ENCODE measurements at places on chromosomes 3 and 15.
A peak's percentile ranks its signal among the peaks of the same experiment; 100 is the strongest.

DNA sequence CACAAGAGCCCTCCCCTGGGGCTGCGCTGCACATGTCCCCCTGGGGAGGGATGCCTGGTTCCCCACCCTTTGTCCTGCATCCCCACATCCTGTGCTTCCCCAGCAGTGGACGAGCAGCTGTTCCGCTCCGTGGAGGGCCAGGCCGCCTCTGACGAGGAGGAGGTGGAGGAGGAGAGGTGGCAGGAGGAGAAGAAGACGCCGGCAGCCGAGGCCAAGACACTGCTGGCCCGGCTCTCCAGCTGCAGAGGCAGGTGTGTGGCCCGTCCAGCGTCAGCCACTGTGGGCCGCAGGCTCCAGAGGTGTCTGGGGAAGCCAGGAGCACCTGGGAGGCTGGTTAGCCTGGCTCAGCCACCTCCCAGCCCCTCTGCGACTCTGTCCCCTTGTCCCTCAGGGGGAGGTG is 27.9 kb upstream of the GP9 start:
- DNase-seq: no peak

GRCh38 chr3:195372220-195372619 is 70.6 kb downstream of the ACAP2 start:
- DNase-seq: no peak

- DNase-seq: no peak
Observed at GRCh38 chr15:60781211-60781713, 302.3 kb upstream of the ICE2 start.

- no peak for DNase-seq
Observed at GRCh38 chr3:31953091-31953490, 28.0 kb downstream of the OSBPL10 start.

GRCh38 chr3:123158899-123159390 is 42.8 kb upstream of the SEC22A start:
- peak; percentile 10 for DNase-seq

GRCh38 chr3:16101295-16102186 is 72.9 kb upstream of the GALNT15 start:
- no peak for DNase-seq

DNA sequence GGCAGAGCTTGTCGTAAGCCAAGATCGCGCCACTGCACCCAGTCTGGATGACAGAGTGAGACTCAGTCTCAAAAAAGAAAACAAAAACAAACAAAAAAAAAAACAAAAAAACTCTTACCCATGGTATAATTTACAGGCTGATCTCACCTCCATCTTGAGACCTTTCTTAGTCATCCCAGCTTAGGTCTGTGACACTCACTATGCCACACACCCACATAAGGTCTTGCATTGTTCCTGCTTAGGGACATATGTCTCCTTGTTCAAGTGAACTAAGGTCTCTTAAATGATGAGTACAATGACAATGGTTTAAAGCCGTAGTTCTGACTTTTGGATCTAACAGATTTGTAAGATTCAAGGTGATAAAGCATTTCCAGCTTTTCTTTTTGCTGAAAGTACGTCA is 360.2 kb upstream of the ARHGEF26 start:
- no peak for DNase-seq

- peak; percentile 87 for DNase-seq
Observed at GRCh38 chr3:120438665-120439370, 12.0 kb downstream of the FSTL1 start.

DNA sequence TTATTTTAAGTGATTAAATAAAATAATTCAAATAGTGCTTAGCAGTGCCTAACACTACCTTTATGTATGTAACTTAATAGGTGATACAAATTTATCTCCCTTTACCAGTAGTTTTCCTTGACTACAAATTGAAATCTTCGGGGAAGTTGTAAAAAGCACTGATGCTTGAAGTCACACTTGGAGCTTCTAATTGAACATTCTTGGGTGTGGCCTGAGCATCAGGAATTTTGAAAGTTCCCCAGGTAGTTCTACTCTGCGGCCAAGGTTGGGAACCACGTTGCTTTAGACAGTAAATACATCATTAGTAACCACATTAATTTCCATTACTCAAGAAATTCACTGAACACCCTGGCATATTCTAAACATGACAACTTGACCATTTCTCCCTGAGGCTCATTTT is 351.4 kb downstream of the CNTN6 start:
- DNase-seq: no peak

GRCh38 chr3:171763392-171763791 is 46.9 kb downstream of the PLD1 start:
- no peak for DNase-seq

GRCh38 chr3:41320953-41321641 is 121.8 kb downstream of the CTNNB1 start:
- DNase-seq: no peak

GRCh38 chr3:127069814-127070440 is 87.0 kb downstream of the PLXNA1 start:
- DNase-seq: no peak

DNA sequence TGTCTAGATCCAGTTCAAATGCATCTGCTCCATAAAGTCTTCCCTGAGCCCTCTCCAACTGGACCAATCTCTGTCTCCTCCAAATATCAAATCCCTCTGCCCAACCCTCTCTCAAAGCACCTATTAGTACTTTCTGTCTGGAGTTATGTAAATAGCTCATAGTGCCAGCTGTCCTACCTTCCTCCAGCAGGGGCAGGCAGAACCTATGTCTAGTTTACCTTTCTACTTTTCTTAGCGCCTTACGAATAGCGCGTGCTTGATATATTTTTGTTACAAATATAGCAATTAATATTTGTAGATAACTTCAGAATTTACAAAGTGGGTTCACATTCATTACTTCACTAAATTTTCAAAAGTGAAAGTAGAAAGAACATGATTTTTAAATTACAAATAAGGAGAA is 14.0 kb upstream of the CCDC80 start:
- DNase-seq: no peak

DNA sequence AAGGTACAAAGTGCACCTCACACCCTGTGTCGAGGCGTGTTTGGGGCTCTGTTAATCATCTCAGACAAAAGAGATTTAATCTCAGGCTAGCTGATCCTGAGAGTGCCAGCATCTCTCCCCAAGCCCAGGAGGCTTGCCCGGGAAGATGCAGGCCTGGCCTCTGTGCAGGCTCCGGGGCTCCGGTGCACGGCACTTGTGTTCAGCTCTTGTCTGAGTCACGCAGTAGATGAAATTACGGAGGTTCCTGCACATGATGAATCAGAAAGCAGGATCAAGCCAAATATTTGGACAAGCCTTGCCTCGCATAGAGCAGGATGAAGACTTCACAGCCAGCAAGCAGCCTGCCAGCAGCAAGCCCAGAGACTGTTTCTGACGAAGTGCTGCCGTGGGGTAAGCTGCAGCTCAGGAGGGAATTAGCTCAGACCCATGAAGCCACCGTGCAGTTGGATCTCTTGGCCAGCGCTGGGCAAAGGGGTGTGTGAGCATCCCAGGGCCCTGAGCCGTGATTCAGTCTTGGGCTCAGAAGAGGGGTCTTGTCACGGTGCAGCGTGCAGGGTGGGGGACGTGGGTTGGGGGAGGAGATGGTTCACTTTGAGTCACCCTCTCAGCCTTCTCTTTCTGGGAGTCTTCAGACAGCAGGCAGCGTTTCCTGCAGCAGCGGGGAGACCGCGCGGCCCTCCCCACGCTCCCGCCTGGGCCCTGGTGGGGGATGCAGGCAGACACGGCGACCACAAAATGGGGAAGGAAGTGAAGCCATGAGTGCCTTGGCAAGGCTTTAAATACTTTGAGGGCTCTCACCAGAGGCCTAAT is 89.2 kb upstream of the MEF2A start:
- peak; percentile 95 for DNase-seq

- DNase-seq: no peak
Observed at GRCh38 chr15:76936671-76937070, 5.1 kb downstream of the RCN2 start.

GRCh38 chr3:42633544-42633943 is 20.0 kb upstream of the ZBTB47 start:
- DNase-seq: no peak

DNA sequence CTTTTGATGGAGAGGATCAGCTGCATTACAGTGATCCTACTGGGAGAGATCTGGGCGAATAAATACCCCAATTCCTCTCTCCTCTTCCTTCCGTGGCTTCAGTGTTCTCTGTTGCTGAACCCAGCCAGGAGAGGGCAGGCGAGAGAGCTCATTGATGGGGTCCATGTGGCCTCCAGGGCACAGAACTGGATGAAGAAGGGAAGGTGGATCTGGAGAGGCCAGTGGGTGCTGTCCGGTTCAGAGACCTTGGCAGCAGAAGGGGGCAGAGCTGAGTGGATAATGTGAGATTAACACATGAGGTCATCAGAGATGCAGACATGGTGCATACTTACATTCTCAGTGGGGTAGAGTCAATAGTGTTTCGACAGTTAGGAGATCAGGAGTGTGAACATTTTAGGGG is 193.6 kb downstream of the CLSTN2 start:
- peak; percentile 52 for DNase-seq

DNA sequence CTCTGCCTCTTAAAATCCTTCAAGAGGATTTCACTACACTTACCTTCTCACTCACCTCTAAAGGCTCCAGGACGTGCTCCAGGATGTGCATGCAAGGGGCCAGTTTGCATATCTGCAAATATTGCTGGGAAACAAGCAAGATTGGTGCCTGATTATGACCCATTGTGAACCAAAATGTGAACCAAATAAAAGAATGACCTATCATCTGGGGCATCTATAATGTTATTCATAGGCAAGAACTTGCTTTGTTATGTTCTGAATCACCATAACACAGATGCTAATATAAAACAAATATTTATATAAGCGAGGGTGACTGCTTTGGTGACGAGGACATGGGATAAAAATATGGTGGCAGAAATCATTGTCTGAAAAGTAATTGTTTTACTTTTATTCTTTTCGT is 5.5 kb downstream of the IL12A start:
- no peak for DNase-seq

DNA sequence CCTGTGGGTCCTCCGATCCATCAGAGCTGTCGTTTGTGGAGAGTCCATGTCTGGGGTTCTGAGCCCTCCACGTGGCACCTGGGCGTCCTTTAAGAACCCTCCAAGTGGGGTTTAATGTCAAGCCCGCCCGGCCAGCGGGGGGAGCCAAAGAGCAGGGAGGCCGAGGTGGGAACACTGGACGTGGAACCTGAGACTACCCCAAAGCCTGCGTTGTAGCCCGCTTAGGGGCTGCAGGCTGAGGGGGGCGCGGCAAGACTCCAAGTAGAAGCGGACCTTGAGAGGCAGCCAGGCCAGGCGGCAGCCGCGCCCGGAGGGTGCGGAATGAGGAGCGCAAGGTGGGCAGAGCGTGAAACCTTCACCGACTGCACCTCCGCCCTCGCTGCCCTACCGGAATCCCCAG is 126.2 kb upstream of the ATP10A start:
- no peak for DNase-seq

Measured in adipocyte (in vitro differentiated cells).